CD4-positive, alpha-beta T cell treated with Interferon alpha-2 for 1 hour (primary cell): ENCODE measurements at places on chromosomes 2 and 18.

DNA sequence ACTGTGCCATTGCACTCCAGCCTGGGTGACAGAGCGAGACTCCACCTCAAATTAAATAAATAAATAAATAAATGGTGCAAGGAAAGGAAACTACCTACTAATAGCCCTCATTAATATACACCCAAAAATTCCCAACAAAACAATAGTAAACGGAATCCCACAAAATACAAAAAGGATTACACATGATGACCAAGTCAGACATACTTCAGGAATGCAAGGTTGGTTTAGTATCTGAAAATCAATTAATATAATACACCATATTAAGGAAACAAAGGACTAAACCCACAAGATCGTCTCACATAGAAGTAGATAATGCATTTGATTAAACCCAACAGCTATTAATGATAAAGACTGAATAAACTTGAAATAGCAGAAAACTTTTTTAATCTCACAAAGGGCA, 307.4 kb downstream of the TGIF1 start:
- no peak for DNase-seq

DNA sequence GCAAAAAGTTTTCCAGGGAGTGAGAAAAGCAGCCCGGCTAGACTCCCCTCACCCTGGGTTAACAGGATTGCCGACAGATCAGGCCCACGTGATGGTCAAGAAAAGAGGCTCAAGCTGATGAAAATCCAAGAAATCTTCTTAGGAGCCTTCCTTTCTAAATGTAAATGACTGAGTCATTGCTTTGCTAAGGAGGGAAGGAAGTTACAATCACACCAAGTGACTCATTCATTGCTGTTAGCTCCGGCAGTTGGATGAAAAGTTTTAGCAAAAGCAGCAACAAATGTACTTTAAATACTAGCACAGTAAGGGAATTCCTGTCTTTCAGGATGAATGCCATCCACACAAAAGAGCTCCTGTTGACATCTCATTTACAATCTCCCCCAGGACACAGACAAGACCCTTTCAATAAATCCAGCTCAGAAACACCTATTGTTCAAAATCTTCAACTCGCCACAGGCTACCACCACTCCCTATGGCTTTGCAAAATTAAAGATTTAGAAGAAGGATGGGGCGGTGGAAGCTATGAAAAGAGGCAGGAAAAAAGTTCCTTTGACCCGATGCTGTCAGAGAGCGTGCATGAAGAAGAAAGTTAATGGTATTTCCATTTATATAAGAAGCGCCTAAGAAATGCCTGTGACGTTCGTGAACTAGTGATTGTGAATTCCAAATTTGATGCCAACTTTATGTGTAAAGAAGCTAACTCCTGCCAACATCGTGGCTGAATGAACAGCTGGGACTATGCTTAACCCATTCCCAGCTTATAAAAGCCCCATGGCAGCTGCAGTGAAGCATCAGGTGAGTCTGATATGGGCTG, 153.7 kb downstream of the TGIF1 start:
- DNase-seq = peak; percentile 46

DNA sequence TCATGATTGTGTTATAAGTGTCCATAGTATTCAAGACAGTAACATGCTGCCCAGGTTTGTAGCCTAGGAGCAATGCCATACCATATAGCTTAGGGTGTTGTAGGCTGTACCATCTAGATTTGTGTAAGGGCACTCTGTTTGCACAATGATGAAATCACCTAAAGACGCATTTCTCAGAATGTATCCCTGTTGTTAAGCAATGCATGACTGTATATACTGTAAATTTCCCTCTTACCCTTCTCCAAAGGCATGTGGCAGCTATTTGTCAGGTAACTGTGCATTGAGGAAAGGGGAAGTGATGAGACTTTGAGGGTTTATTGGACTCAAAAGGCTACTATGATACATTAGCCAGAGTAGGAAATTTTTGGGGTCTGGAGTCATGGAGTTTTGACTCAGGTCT, 180.8 kb downstream of the VAPA start:
- DNase-seq = no peak

DNA sequence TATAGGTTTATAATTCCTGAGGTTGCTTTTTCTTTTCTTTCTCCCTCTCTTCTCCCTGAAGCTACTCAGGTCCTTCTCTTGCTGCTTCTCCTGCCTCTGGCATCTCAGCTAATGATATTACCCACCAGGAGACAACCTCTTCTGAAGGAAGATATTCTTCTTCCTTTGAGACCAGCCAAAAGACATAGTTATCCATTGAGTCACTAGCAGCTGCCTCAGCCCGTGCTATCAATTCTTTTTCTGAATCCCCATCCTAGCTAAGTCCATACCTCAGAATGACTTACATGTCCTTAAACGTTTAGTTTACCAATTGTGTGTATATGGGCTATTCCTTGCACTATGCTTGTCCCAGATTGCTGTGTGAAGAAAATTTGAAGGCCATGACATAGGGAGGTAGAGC, 25.0 kb upstream of the RNF103 start:
- no peak for DNase-seq

- DNase-seq = no peak
These were observed 888.8 kb downstream of the CNTNAP5 start for GRCh38 chr2:124913868-124914267.

GRCh38 chr2:82735336-82735735, 1723.7 kb downstream of the SUCLG1 start:
- no peak for DNase-seq

DNA sequence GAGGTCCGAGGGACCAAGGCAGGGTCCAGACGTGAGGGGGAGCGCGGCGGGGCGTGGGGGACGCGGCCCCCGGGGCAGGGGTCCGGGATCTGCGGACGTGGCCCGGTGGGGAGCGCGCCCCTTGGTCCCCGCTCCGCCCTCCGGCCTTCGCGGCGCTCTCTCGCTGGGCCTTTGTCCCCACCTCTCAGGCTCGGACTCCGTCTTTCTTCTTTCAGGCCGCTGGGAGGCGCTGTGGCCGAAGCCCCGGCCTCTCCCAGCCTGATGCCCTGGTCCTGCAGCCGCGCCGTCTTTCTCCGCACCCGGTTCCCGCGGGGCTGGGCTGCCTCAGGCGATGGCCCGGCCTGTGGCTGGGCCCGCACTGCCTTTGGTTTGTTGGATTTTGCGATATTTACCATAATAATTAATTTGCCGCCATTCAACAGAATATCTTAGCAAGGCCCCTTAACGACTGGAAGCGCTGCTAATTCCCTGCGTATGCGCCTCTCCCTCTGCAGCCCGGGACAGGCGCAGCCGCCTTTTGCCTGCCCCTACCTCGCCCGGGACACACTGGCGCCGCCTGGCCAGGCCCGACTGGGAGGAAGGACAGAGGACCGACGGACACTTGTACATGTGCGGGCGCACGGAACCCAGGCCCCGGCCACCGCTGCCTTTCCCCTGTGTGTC, 10.8 kb downstream of the SIX3 start:
- no peak for DNase-seq

- DNase-seq = no peak
These were observed 232.0 kb upstream of the PARD3B start for GRCh38 chr2:204313256-204313655.

GRCh38 chr2:239822146-239822831, 202.9 kb downstream of the NDUFA10 start:
- no peak for DNase-seq

GRCh38 chr18:49014605-49015267, 64.0 kb upstream of the SMAD7 start:
- no peak for DNase-seq

- no peak for DNase-seq
These were observed 536.7 kb downstream of the RIT2 start for GRCh38 chr18:42578792-42579191.

DNA sequence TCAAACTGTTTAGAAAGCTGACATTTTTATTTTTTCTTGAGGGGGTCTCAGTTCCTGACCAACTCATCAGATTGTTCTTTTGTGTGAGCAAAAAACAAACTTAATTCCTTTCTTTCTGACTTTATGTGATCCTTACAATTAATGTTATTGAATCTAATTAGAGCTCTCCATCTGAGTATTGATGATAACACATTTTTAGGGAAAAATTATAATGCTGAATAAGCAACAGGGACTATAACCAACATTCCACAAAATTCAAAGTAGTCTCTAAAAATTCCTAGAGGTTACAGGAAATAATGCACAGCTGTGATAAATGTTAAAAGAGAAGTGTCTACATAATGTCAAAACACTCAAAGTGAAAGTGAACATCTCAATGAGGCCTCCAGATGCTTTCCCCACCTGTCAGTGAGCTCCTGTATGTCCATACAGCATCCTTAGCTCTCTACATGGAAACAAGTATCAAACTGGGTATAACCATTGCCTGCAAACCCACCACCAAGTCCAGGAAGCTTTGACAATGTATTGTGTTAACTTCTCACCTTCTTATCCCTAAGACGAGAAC, 786.0 kb upstream of the SLC39A10 start:
- DNase-seq = no peak

GRCh38 chr2:137769406-137769805, 194.9 kb upstream of the HNMT start:
- no peak for DNase-seq

- DNase-seq = no peak
These were observed 235.0 kb downstream of the CAMKMT start for GRCh38 chr2:44596537-44597320.

DNA sequence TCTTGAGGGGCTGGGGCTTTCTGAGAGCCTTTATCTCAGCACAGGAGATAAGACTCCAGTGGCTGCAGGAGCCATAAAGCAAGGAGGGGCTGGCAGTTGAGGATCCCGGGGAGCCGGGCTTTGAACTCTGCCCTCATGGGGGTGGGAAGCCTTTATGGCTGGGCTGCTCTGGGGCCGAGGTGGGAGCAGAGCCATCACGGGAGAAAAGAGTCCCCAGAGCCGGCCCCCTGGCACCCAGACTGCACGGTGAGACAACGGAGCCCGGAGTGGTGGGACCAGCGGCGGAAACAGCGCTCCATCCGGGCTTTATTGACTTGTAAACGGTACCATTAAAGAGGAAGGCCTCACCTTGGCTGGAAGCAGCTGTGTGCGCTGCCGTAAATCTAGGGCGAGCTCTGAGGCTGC, 162.6 kb downstream of the MYCN start:
- DNase-seq = no peak

- no peak for DNase-seq
These were observed 121.9 kb downstream of the SMAD7 start for GRCh38 chr18:48828691-48829442.

- no peak for DNase-seq
These were observed 19.5 kb upstream of the RPRM start for GRCh38 chr2:153497938-153498629.

DNA sequence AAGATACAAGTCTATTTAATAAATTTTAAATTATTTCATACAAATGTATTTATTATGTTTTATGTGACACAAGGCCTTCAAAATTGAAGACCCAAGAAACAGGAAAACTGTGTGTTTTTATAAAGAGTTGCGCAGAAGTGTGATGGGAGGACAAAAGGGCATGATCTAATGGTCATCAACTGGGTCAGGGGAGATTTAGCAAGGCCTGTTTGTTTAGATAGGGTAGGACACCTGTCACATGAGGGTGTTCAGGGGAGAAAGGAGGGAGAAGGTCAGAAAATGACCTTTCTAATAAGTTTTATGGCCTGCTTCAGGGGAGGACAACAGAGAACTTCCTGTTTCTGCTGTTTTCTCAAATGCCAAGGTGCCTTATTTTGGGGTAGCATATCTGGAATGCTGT, 528.8 kb downstream of the STK39 start:
- no peak for DNase-seq

DNA sequence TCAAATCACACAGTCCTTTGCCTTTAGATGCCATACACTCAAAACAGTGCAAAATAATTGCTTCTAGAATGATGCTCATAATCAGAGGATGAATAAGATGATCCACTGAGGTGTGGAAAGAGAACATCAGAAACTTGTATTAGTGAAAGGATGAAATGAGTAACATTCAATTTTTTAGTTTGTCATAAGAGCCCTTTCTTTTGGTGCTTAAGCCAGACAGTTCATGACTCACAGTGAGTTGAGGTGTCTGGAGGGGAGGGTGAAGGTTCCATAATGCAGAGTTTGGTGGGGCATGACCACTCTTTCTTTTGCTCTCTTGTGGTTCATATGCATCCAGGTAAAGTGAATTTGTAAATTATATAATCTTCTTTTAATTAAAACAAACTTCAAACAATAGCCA, 415.0 kb upstream of the CELF4 start:
- DNase-seq = no peak

DNA sequence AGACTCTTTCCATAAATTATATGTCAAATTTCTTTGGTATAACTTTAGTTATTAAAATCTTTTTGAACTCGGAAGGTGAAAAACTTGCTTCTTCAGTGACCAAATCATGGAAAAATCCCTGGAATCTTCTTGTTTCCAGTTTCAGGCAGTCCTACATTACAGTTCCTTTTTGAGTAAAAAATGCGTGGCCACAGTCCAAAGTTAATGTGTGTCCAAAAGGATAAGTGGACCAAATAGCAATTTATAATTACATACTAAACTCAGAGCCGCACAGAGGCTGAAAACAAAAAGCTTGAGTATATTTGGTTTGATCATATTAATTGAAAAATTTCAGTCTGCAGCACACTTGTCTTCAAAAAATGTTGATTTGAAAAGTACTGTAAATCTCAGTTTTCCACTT, 28.4 kb upstream of the DYNC2LI1 start:
- no peak for DNase-seq

DNA sequence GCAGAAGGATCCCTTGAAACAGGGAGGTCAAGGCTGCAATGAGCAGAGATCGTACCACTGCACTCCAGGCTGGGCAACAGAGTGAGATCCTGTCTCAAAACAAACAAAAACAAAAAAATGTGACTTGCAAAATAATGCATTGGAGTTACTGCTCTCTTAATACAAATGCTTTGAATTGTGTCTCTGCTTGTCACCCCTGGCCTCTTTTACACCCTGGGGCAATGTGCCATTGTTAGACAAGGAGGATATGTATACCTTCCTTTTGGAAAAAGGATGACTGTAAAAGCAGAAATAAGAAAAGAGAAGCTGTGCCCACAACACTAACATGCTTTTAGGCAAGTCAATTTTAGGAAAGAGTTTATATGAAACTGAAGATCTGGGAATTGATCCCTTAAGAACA, 20.8 kb upstream of the C2orf74 start:
- no peak for DNase-seq

GRCh38 chr2:235806986-235807750, 313.3 kb downstream of the AGAP1 start:
- DNase-seq = no peak
